Islet precursor cell (in vitro differentiated cells): ENCODE measurements at places on chromosomes 3 and 15.

DNA sequence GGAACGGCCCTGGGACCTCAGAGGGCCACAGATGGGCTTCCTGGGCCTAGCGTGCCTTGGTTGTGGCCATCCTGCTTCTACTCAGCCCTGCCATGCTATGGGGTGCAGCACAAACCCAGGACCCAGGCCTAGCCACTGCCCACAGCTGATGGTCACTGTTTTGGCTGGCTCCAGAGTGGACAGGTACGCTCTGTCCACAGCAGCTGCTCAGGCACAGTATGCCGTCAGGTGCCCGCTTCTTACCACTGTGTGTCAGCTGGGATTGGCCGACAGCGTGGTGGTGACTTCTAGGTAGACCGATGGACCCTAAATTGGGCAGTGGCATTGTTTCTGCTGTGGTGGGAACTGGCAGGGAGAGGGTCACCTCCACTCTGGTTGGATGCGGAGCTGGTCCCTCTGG, 47.3 kb downstream of the KLF13 start:
- no peak for DNase-seq

DNA sequence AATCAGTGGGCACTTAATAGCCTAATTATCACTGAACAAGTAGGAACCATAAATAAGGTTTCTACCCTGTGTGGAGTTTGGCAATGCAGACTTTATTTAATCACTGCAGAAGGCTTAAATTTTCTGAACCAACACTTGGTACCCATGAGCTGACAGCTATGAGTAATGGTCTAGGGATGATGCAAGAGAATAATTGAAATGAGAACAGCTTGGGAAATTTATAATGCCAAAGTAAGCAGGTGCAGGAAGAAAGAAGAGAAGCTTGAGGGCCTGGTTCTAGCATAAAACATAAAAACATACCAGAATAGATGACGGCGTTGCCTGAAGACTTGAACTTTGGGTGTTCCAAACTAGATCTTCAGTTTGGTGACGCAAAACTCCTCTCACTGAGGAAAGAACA, 67.0 kb downstream of the IMPG2 start:
- DNase-seq: no peak

DNA sequence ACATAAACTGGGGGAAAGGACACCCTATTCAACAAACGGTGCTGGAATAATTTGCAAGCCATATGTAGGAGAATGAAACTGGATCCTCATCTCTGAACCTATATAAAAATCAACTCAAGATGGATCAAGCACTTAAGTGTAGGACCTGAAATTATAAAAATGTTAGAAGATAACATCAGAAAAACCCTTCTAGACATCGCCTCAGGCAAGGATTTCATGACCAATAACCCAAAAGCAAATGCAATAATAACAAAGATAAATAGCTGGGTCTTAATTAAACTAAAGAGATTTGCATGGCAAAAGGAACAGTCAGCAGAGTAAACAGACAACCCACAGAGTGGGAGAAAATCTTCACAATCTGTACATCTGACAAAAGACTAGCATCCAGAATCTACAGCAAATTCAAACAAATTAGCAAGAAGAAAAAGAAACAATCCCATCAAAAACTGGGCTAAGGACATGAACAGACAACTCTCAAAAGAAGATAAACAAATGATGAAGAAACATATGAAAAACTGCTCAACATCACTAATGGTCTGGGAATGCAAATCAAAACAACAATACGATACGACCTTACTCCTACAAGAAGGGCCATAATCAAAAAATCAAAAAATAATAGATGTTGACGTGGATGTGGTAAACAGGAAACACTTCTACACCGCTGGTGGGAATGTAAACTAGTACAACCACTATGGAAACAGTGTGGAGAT, 408.7 kb downstream of the CNTN6 start:
- DNase-seq: no peak

DNA sequence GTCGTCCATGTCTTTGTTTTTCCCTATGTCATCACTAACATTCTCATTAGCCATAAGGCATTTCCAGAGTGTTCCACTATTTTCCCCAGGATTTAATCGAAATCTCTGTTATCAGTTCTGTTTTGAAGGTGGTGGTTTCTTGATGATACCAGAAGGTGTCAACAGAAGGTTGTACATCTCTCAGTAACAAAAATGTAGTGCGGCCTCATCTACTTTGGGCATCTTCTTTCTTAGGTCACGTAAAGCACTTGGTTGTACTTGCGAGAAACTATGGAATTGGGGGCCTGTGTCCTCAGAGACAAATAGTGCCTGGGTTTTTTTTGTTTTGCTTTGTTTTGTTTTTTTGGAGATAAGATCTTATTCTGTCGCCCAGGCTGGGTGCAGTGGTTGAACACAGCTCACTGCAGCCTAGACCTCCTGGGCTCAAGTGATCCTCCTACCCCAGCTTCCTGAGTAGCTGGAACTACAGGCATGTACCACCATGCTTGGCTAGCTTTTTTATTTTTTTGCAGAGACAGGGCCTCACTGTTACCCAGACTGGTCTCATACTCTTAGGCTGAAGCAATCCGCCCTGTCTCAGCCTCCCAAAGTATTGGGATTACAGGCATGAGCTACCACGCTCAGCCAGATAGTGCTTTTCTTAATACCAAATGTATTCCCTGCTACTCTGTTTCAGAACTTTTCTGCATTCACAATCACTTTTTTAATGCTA, 61.2 kb upstream of the FURIN start:
- DNase-seq: no peak

DNA sequence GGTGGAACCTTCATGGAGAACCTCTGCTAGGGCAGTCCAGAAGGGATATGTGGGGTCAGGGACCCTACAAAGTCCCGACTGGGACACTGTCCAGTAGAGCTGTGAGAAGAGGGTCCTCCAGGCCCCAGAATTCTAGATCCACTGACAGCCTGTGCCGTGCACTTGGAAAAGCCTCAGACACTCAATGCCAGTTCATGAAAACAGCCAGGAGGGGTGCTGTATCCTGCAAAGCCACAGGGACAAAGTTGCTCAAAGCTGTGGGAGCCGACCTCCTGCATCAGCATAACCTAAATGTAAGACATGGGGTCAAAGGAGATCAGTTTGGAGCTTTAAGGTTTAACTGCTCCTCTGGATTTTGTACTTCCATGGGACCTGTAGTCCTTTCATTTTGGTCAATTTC, 448.8 kb upstream of the CADM2 start:
- no peak for DNase-seq

GRCh38 chr3:172885704-172886103, 135.2 kb downstream of the ECT2 start:
- DNase-seq: no peak

GRCh38 chr3:195587824-195588223, 4.1 kb upstream of the APOD start:
- DNase-seq: no peak

- DNase-seq: no peak
Observed at GRCh38 chr3:10223676-10224639, 24.3 kb upstream of the TATDN2 start.

DNA sequence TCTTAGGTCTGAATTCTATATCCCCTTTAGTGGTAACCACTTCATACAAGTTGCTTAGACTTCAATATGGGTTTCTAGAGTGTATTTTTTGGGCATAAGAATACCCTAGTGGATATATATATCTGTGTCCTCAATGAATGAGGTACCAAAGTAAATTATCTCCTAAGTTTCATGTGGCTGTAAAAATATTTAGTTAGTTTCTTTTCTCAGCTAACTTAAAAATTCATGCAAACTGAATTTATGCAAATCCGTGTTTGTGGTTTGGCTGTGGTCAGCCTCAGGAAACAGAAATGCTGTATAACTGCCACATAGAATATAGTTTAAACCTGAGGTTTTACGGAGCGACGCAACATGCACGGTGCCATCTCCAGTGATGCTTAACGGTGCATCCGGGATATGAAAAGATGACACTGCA, 80.3 kb downstream of the PEX5L start:
- no peak for DNase-seq

DNA sequence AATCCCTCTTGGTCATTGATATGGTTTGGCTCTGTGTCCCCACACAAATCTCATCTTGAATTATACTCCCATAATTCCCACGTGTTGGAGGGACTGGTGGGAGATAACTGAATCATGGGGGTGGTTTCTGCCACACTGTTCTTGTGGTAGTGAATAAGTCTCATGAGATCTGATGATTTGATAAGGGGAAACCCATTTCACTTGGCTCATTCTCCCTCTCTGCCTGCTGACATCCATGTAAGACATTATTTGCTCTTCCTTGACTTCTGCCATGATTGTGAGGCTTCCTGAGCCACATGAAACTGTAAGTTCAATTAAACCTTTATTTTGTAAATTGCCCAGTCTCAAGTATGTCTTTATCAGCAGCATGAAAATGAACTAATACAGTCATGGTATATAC, 106.9 kb upstream of the UBP1 start:
- no peak for DNase-seq

DNA sequence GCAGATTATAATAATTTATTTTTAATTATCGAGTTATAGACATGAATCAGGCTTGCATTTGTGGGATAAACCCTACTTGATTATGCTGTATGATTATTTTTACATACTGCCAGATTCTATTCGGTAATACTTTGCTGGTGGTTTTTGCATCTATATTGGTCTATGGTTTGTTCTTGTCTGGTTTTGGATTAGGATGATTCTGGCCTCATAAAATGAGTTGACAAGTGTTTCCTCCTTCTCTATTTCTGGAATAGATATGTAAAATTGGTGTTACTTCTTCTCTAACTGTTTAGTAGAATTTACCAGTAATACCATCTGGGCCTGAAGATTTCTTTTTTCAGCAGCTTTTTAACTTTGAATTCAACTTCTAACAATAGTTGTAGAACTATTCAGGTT, 33.0 kb upstream of the ACKR4 start:
- DNase-seq: no peak

DNA sequence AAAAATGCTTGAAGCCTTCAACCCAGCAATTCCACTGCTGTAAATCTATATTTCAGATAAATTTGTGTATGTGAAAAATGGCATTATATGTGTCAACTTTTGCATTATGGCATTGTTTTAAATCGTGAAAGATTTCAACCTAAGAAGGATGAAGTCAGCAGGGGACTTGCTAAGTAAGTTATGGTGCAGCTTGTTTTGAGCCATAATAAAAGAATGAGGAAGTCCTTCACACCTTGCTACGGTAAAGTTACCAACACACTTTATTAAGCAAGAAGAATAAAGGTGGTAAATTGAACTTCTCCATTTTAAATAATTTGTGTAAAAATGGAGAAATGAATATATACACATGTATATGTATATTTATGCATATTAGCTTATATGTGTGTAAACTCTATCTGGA, 371.4 kb downstream of the ROBO2 start:
- DNase-seq: no peak

- DNase-seq: no peak
Observed at GRCh38 chr3:34864011-34864410, 775.3 kb upstream of the ARPP21 start.

DNA sequence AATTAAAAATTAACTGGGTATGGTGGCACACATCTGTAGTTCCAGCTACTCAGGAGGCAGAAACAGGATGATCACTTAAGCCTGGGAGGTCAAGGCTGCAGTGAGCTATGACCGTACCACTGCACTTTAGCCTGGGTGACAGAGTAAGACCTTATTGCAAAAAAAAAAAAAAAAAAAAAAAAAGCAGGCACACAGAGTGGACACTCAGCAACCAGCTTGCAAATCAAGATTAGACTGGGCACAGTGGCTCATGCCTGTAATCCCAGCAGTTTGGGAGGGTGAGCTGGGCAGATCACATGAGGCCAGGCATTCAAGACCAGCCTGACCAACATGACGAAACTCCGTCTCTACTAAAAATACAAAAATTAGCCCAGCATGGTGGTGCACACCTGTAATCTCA, 5.4 kb downstream of the CLN6 start:
- DNase-seq: peak; percentile 12

GRCh38 chr3:62132027-62132602, 241.2 kb downstream of the FEZF2 start:
- no peak for DNase-seq

- no peak for DNase-seq
Observed at GRCh38 chr3:177811835-177812234, 614.6 kb upstream of the TBL1XR1 start.

DNA sequence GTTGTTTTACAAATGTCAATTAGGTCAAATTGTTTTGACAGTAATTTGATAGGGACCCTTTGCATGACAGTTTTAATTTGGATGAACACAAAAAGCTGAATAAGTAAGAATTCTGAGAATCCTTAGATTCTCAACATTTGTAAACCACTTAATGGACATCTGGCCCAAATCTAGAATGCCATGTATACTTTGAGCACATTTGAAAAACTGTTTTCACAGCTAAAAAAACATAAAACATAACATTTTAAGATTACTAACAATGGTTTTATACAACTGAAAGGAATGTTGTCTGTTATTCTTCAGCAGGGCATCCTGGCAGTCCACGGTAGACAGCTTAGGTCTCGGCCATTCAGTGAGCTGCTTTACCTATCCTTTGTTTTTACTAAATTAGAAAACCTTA, 34.5 kb upstream of the TM2D3 start:
- DNase-seq: no peak

DNA sequence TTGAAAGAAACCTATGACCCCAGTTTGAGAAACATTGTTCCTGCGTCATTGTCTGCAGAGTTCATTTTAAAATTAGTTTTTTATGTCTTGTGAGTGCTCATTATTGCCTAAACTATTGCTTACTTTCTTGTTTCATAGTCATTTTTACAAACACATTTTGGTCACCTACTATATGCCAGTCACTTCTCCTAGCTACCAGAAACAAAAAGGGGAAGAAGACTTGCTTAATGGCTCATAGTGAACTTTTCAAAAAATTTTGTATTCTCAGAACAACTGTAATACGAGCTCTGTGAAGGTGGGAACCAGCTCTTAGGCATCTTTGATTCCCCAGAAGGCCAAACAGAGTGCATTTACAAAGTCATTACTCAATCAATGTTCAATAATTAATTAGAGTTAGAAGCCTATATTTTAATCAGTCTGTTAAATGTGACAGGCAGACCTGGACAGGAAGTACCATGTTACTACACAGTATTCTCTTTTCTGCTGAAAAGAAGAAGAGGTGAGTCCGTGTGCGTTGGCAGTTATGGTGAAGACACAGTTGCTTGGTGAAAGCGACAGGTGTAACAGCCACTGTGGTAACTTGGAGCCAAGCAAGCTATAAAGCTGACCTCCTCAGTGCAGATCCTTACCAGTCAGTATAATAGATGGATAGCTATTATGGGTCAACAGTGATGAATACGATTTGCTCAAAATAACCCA, 46.6 kb downstream of the DPPA2 start:
- no peak for DNase-seq
